HT-29 (cell line): ENCODE measurements at places on chromosomes 12 and 14. TPM values are rescaled to one million over a fixed set of nuclear protein-coding genes. Genes with fewer than 3 reads are reported as not detected.

- DNase-seq: no peak
Measured at GRCh38 chr12:49017891-49018260, 700 bp downstream of the PRKAG1 start.

DNA sequence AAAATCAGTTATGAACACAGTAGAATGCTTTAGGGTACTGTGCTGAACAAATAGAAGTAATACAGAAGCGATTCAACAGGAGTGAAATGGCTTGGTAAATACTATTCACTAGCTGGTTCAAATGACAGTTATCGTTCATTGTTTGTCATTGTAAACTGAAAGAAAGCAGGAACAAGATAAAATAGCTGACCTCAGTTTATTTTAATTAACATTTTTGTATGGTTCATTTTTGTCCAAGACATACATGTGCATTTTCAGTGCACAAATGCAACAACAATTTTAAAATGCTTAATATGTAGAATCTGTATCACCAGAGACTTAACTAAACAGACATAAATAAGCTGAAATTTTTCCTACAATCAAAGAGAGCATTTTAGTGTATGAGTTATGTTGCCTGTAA lies 49.9 kb downstream of the ALX1 start:
- DNase-seq: no peak

DNA sequence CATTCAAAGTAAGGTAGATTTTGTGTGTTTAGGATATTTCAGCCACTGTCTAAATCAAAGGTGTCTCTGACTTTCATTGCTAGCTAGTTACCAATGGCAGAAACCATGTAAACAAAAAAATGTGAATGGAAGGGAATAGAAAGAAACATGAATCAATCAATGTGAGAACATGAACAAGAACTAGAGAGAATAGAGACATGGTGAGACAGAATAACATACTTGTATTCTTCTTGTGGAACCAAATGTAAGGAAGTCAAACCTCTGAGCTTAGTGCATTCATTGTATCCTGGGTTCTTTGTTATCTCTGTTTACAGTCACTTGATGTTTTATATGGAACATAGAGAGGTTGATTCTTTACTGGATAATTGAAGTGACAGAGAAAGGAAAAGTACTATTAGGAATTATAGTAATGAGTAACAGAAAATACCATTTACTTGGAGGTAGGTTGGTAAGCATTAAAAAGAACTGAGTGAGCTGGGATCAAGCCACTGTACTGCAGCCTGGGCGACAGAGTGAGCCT lies 2.6 kb upstream of the WNK1 start:
- peak; percentile 2 for DNase-seq

DNA sequence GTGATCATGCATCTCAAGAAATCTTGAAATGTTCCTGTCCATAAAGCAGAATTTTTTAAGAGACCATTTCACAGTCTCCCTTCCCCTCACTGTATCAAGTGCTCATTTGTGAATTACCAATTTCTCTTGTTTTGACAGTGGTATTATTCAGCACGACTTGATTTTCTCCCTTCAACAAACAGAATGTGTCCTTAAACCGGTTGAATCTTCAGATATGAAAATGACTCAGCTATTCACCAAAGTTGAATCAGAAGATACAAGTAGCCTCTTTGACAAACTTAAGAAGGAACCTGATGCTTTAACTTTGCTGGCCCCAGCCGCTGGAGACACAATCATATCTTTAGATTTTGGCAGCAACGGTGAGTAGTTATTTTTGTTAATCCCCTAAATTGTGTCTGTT lies 25.5 kb upstream of the SNAPC1 start:
- no peak for DNase-seq

DNA sequence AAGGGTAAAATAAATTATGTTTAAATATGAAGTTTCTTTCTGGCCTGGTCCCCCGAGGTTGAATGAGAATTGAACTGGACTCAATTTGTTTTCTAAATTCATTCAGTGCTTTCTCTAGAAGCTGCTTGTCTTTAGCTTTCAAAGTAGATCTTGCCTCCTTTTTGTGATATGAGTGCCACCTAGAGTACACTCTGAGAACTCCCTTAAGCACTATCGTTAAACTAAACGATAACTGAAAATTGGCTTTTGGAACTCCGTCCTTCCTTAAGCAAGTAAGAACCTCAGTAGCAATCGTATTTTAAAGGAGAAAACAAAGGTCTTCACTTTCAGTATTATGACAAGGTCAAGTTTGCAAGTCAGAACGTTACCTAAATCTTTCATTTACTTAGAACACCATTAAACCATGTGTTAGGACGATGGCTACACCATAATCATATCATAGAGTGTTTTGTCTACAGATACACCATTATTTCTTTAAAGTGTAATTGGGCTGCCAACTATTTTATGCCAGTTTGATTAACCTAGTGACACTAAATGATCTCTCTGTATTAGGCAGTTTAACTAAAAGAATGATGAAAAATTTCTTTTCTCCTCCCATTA lies 364.8 kb downstream of the SNAPC1 start:
- DNase-seq: peak; percentile 44

GRCh38 chr14:63896278-63896720 lies 43.5 kb downstream of the SYNE2 start:
- peak; percentile 86 for DNase-seq

DNA sequence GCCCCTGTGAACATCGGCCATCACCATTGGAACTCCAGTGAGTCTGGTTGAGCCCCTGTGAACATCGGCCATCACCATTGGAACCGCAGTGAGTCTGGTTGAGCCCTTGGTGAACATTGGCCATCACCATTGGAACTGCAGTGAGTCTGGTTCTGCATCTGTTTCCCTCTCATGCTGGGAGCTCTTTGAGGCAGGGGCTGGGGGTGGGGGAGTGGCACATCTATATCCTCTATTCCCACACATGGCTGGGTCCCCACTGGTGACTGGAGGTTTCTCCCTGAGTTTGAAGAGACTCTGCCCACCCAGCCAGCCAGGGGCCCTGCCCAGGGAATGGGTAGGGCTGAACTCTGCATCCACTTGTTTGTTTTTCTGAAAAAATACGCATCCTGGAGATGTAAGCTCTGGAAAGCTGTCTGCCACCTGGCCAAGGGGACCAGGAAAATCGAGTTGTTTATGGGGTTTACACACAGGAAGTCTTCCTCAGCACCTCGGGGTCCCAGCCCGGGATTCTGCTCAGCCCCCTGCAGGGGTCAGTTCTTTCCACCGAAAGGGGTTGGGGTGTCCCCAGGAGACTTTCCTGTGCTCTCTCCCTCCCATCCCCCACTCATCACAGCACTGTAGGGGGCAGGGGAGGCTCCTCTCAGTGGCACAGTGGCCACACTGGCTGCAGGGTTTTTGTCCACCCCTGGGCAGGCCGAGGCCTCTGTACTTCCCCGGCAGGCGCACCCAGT lies 170.5 kb upstream of the GSC start:
- DNase-seq: no peak

- DNase-seq: no peak
Measured at GRCh38 chr14:88289234-88289633, 33.8 kb downstream of the KCNK10 start.

GRCh38 chr14:32933629-32934072 lies 5.0 kb upstream of the NPAS3 start:
- DNase-seq: no peak

DNA sequence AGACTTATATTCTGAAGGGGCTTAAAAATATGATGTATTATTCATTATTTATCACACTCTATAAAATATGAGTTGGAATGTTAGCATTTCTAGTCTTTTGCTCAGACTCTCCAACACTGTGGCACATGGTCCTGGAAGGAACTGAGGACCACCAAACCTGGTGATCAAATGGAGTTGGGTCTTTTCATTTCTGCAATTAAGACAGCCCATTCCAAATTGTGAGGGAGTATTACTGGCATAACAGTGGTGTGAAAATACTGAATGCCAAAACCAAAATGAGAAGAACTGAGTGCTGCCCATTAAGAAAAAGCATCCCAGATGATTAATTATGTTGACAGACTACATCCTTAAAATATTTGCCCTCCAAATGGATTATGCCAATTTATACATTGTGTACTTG lies 90.8 kb downstream of the NPAS3 start:
- no peak for DNase-seq

DNA sequence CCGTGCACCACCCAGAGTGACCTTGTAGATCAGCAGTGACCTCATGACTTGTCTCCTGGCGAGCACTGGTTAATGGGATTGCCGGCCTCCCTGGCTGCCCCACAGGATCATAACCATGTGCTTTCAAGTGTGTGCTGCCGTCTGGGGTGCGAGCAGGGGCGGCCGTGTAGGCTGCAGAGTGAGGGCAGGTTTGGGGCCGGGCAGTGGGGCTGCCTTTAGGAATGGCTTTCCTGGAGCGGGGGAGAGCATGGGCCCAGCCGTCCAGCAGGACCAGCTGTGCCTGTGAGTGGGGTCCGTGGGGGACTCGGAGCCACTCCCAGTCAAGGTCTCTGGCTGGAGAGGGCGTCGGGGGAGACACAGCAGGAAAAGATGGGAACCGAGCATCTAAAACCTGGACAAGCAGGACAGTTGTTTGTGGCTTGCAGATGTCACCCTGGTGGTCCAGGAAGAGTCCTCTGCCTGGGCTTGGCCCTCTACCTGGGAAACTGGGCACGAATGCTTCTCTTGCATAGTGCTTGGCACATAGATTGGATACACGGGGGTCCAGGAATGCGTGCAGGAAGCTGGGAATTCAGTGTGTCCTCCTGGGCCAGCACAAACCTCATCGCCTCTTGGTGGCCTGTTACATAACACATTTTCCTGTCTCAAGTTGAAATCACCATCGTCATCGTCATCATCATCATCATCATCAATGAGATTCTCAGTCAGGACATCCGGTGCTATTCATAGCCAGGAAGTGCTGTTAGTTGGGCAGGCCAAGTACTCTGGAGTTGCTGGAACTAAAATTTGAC lies 96.0 kb downstream of the ADGRD1 start:
- no peak for DNase-seq

- DNase-seq: no peak
Measured at GRCh38 chr12:87513536-87514280, 515.5 kb downstream of the C12orf50 start.

- DNase-seq: no peak
Measured at GRCh38 chr14:104357689-104358527, 219.5 kb downstream of the KIF26A start.

GRCh38 chr12:2266666-2267620 lies 214.2 kb downstream of the CACNA1C start:
- no peak for DNase-seq

GRCh38 chr12:132603240-132604150 lies 6.9 kb downstream of the LRCOL1 start:
- DNase-seq: no peak

DNA sequence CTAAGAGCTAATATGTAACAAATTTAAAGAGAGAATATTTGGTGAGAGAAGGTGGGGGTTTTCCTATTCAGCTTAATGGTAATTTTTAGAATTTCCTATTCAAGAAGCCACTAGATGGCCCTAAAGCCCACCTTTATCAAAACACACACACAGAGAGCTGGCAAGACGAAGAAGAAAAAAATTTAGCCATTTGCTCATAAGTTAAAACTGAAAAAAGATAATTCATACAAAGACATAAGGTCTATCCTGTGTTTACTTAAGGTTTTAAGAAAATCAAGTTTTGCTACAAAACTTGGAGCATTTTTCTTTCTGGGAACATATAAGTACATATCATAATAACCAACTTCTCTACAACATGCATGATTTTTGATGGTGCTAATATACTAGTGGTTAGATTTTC lies 46.8 kb upstream of the PCED1B start:
- peak; percentile 84 for DNase-seq

GRCh38 chr12:50016501-50017475 lies 8.5 kb downstream of the RACGAP1 start:
- DNase-seq: no peak

GRCh38 chr12:6767353-6768319 lies 1.5 kb downstream of the PTMS start:
- peak; percentile 32 for DNase-seq

DNA sequence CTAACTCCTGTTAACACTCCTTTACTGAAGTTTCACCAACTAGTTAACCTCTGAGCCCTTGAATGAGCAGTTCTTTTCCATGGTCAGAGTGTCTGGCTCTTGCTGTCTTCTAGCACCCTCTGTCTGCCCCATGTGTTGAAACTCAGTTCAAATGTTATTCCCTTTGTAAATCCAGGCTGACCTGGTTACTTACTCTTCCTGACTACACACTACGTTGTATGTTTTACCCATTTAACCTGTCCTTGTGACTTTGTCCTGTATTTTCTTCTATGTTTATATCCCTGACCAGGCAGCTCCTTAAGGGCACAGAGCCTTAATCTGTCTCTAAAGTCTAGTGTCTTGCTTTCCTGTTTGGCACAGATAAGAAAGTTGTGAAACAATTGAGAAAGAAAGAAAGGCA lies 389.0 kb upstream of the RPL10L start:
- DNase-seq: peak; percentile 16

DNA sequence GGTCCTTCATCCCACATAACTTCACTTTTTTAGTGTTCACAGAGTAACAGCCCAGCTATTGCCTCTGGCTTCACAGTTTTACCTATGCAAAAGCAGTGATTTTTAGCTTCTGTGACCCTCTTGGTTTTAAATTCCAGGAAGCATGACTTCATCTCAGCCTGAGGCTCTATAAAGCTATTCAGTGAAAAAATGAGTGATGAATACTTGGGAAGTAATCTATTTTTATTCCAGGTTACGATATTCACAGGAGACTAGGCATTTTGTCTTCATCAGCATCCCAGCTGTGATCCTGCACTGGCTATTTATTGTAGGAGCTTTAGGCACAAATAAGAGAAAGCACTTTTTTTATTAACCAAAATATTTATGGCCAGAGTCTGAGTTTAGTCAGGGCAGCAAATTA lies 164.8 kb downstream of the SNAPC1 start:
- no peak for DNase-seq

GRCh38 chr12:11273449-11273848 lies 3.9 kb upstream of the PRB3 start:
- DNase-seq: no peak

- DNase-seq: no peak
Measured at GRCh38 chr12:26732005-26732908, 100.7 kb downstream of the ITPR2 start.

DNA sequence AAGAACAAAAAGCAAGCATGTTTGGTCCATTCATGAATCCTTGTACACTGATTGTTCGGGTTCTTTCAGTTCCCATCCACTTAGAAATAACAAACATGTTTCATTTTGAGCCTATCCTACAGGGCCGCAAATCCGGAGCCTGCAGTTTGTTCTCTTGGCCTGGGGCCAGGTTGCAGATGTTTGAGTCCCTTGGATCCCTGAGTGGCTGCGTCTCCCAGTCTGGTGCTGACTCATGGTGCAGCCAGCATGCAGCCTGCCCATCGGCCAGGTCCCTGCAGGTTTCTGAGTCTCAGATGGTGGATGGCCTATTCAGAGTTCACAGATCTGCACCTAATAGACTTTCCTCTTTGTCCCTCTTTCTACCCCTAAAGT lies 1.9 kb upstream of the DYNC1H1 start:
- peak; percentile 64 for DNase-seq

- no peak for DNase-seq
Measured at GRCh38 chr12:104650541-104650940, 193.8 kb downstream of the CHST11 start.

- DNase-seq: no peak
Measured at GRCh38 chr12:25960961-25961360, 2.5 kb downstream of the RASSF8 start.

CCDC196 gene
- not detected in 2 replicates for total RNA-seq

USP15 gene
- total RNA-seq: 24.6 and 27.1 TPM in 2 replicates

NGB gene
- not detected in 2 replicates for total RNA-seq

GLIPR1L2 gene
- total RNA-seq: 0.39 TPM in 1 of 2 replicates, not detected in the other

CLECL1 gene
- not detected in 2 replicates for total RNA-seq

BDKRB1 gene
- total RNA-seq: not detected in 2 replicates

PGF gene
- total RNA-seq: 1.5 and 1.8 TPM in 2 replicates

MYO1A gene
- 0.76 and 1.8 TPM in 2 replicates for total RNA-seq

FAM222A gene
- 4.8 and 5.1 TPM in 2 replicates for total RNA-seq

SLC7A8 gene
- total RNA-seq: 0.03 and 0.23 TPM in 2 replicates

SPX gene
- not detected in 2 replicates for total RNA-seq

A2ML1 gene
- not detected in 2 replicates for total RNA-seq

NAB2 gene
- total RNA-seq: 17.8 and 19.3 TPM in 2 replicates

SYNE3 gene
- not detected in 2 replicates for total RNA-seq

RFX4 gene
- total RNA-seq: not detected in 2 replicates

LTB4R gene
- 9.8 and 10.6 TPM in 2 replicates for total RNA-seq
